ENCODE measurements at places on chromosomes 3 and 15. TPM values are rescaled to one million over a fixed set of nuclear protein-coding genes. Genes with fewer than 3 reads are reported as not detected.

- H3K4me3 ChIP-seq = no peak overlapping the region
- no peak for DNase-seq
- H3K27ac ChIP-seq = no peak overlapping the region
- peaks cover 10% of the 10 kb centered on the region for H3K27me3 ChIP-seq
- H3K4me1 ChIP-seq = peaks cover 6% of the 10 kb centered on the region
Measured at GRCh38 chr15:90126022-90126421, 23.8 kb upstream of the IDH2 start.

The VWA5B2 gene
- not detected for total RNA-seq

DNA sequence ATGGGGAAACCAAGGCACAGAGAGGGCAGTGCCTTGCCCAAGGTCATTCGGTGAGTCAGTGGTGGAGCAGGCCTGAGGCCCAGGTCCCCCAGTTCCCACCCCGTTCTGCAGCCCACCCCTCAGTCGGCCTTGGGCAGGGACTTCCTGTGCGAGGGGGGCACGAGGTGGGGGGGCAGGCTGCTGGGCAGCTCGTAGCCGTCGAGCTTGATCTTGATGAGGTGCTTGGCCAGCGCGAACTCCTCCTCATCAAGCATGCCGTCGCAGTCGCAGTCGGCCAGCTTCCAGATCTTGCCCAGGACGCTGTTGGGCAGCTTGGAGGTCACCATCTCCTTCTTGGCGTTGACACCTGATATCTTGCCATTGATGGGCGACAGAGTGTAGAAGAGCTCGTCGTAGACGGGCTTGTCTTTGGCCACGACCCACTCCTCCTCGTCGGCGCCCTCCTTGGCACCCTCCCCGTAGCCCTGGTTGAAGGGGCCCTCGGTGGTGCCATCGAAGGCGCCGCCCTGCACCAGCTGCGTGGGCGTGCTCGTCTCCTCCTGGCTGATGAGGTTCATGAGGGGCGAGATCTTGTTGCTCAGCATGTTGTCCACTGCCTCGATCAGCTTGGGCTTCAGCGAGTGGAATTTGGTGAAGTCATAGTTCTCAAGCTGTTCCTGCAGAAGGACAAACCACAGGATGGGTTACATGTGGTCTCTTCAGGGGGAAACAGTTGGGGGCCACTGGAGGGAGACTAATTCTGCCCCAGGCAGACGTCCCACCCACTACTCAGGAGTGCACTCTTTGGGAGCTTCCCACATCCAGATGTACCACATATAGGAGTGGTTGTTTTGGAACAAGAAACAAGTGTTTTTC is 6.9 kb upstream of the SPTBN5 start:
- H3K36me3 ChIP-seq = peaks cover 22% of the 10 kb centered on the region
- H3K27ac ChIP-seq = no peak overlapping the region
- peak; percentile 67 for DNase-seq
- H3K4me1 ChIP-seq = no peaks in the 10 kb centered on the region
- no peak overlapping the region for H3K4me3 ChIP-seq

DNA sequence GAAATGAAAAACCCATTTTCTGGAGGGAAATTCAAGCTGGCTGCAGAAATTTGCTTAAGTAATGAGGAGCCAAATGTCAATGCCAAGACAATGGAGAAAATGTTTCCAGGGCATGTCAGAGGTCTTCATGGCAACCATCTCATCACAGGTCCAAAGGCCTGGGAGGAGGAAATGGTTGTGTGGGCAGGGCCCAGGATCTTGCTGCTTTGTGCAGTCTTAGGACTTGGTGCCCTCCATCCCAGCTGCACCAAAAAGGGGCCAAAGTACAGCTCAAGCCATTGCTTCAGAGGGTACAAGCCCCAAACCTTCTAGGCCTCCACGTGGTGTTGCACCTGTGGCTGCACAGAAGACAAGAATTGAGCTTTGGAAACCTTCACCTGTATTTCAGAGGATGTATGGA is 59.3 kb downstream of the POMGNT2 start:
- no peaks in the 10 kb centered on the region for H3K36me3 ChIP-seq
- H3K4me3 ChIP-seq = no peak overlapping the region
- DNase-seq = no peak
- H3K27ac ChIP-seq = no peak overlapping the region
- no peaks in the 10 kb centered on the region for H3K4me1 ChIP-seq
- H3K27me3 ChIP-seq = no peaks in the 10 kb centered on the region

GRCh38 chr15:31803388-31803884 is 226.9 kb upstream of the CHRNA7 start:
- H3K4me3 ChIP-seq = no peak overlapping the region
- DNase-seq = no peak
- no peaks in the 10 kb centered on the region for H3K27me3 ChIP-seq
- H3K27ac ChIP-seq = no peak overlapping the region

DNA sequence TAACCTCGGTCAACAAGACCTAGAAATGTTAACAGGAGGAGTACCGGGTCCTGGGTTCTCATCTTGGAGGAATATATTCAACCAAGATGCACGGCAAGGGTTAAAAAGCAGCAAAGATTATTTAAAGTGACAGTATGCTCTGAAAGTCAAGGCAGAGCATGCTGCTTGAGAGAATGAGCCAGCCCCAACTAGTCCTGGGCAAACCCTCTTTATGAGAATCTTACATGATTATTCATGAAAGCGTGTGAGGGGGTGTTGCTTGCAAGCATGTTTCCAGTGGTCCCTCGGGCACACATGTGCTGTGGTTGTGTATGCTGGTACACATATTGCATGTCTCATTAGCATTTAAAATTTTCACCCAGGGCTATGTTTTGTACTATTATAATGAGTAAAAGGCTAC is 1445.6 kb downstream of the SI start:
- DNase-seq = no peak
- H3K27me3 ChIP-seq = no peaks in the 10 kb centered on the region
- H3K4me3 ChIP-seq = no peak overlapping the region
- H3K4me1 ChIP-seq = no peaks in the 10 kb centered on the region
- H3K27ac ChIP-seq = no peak overlapping the region

- no peak overlapping the region for H3K27ac ChIP-seq
- H3K36me3 ChIP-seq = no peaks in the 10 kb centered on the region
- no peaks in the 10 kb centered on the region for H3K27me3 ChIP-seq
- H3K4me3 ChIP-seq = no peak overlapping the region
Measured at GRCh38 chr3:59327376-59327808, 277.6 kb upstream of the CFAP20DC start.

DNA sequence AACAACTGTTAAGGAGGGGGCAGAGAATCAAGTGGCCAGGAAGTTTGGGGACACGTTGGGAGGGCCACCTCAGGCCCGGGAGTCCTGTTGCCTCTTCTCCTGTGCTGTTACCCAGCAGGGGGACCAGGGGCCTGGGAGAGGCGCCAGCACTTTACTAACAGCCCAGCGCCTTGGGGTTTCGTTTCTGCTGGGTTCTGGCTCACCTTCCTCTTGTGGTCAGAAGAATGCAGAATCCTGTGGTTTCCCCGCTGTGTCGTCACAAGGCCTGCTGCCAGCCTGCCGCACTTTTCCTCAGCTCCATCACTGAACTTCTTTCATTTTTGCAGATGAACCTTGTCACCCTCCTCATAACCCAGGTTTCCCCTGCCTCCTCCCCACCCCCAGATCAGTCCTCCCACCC is 67.7 kb downstream of the SLC30A4 start:
- H3K4me1 ChIP-seq = peaks cover 40% of the 10 kb centered on the region
- H3K4me3 ChIP-seq = peak overlapping the region; percentile 49
- peak; percentile 97 for DNase-seq
- peak overlapping the region; percentile 74 for H3K27ac ChIP-seq
